NAMALWA (cell line): ENCODE measurements at places on chromosomes 3 and 15.

DNA sequence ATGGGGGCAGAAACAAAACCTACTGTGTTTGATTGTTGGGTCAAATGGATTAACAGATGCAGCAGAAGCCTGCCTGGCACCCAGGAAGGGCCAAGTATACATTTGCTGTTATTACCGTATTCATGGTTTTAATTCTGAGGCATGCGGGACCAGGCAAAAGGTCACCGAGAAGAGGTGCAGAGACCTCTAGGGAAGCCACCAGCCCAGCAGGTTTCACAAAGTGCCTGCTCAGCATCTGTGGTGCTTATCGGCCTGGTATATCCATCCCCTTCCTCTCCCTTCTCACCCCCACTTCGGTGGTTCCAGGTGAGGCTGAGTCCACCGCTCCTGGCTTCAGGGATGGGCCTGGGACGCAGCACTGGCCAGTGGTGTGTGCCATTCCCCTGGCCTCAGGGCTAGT is 13.1 kb downstream of the TPRA1 start:
- DNase-seq: no peak

GRCh38 chr15:38745126-38745525 is 180.5 kb upstream of the RASGRP1 start:
- no peak for DNase-seq

GRCh38 chr3:192188218-192188835 is 539.0 kb downstream of the FGF12 start:
- peak; percentile 79 for DNase-seq

DNA sequence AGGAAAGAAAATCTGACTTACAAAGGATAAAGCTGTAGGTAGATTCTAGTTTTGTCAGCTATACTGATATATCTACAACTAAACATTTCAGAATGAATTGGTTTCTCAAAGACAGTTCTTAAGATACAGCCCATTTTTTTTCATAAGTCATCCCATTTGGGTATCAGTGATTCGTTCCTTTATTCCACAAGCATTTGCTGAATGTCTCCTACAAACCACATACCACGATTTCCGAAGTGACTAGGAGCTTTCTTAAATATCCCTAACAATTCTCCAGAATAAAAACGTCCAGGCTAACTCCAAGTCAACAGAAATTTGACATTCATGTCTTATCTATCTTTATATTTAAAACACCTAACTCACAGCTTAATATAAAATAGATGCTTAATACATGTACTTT is 59.8 kb downstream of the TP53BP1 start:
- DNase-seq: no peak

- no peak for DNase-seq
Observed at GRCh38 chr3:126537116-126537729, 13.3 kb downstream of the CHST13 start.

- DNase-seq: peak; percentile 79
Observed at GRCh38 chr15:40054855-40055575, 16.0 kb upstream of the SRP14 start.

- DNase-seq: no peak
Observed at GRCh38 chr3:101521211-101521701, 8.2 kb upstream of the SENP7 start.

DNA sequence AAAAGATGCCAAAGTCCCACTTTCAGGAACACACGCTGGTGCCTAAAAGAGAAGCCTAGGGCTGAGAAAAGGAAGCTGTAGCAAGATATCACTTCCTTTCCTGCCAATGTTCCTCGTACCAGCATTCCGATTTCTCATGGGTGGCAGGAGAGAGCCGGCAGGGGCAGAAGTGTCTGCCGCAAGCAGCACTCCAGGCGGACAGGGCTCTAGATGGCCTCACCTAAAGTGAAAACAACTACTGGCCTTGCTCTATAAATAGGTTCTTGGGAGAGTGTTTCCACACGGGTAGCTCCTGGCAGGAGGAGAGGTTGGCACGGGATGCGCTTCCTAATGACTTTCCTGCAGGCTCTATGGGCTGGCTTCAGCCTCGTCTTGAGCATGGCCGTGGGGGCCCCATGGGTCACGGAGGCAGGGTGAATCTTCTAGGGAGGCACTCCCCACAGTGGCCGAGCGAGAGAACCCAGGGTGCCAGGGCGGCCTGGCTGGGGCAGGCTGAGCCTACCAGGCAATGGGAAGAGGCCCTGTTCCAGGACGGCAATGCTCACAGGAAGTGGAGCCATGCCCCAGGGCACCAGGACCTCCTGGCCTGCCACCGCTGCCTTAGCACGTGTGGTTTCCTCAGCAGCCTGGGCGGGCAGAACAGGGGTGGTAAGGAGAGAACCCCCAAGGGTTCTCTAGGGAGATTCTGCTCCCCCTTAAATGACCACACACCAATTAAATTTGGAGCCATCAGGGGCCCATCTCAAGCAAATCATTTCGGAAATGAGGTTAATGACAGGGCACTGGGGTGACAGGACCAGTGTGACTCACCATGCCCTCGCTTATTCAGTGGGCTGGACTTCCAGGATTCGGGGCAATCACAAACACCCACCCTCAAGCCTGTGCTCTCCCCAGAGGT is 14.6 kb upstream of the DUSP7 start:
- no peak for DNase-seq

DNA sequence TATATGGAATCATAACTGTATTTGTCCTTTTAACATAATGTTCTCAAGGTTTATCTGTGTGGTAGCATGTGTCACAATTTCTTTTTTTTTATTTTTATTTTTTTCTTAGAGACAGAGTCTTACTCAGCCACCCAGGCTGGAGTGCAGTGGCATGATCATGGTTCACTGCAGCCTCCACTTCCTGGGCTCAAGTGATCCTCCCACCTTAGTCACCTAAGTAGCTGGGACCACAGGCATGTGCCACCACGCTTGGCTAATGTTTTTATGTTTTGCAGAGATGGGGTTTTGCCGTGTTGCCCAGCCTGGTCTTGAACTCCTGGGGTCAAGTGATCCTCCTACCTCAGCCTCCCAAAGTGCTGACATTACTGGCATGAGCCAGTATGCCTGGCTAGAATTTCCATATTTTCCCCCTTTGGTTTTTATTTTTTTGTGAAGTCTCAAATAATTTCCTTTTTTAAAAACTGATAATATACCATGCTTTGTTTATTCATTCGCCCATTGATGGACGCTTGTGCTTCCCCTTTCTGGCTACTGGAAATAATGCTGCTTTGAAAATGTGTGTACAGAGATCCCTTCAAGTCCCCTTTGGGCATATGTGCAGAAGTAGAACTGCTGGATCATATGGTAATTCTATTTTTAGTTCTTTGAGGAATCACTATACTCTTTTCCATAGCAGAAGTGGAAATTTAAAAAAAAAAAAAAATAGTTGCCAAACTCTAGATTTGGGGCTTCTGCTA is 28.4 kb downstream of the TMEM40 start:
- no peak for DNase-seq

DNA sequence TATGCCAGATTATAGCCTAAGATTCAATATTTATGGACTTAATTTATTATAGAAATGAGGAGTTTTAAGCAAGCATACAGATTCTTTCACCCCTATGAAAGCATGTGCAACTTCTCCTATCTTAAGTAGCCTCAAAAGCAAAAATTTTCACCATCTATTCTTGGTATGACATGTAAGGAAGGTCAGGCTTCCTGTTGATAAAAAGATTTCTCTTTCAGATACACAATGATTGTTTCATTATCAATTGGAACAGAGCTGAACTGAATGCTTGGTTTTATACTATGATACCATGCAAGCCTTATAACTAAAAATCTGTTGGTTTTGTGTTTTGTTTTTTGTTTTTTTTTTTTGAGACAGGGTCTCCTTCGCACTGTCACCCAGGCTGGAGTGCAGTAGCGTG is 3.9 kb downstream of the GRK7 start:
- no peak for DNase-seq

GRCh38 chr3:94171954-94172353 is 109.1 kb downstream of the NSUN3 start:
- DNase-seq: no peak

DNA sequence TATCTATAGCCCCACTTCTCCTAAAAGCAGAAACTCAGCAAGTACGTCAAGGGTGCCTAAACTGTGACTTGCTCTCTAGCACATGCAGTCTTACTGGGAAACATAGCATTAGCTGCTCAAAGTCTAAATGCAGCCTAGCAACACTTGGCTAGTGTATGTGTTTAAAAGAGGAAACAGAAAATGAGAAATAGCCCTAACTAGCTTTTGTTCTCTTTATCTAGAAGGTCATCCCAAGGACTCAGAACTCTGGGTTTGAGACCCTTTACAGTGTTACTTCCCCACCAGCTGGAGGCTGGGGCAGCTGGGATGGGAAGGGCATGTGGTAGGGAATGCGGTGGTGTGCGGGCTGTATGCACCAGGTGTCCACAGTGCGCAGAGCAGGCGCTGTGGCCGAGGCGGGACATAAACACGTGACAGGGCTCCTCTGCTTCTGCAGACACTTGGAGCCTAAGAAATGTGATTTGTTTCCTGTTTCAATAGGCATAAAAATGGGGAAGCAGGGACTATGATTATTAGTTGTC is 13.3 kb downstream of the ETV5 start:
- DNase-seq: no peak
